Right renal pelvis (tissue), 4 donors: ENCODE measurements at places on chromosomes 12 and 14.
A peak's percentile ranks its signal among the peaks of the same experiment; 100 is the strongest.

DNA sequence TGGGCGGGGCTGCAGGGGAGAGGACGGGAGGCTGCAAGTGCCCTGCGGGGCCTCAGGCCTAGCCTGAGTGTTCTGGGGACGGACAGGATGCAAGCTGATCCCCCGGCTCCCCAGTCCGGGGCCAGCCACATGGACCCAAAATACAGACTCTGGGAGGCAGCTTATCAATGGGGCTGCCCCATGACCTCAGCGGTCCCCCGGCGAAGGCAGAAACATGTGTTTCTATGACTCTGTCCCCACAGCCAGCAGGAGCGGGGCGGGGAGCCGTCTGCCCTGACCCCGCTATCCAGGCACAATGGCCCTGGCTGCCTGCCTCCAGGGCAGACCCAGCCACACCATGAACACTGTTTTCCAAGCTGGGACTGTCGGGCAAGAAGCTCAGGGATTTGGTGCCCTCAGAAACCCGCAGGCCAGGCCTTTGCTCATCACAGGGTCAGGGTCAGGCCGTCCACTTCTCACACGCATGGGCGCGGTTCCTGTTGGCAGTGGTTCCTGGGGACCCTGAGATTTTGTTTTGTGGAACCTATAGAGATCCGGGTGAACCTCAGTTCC, 75.0 kb downstream of the RFLNA start:
- no peak for DNase-seq

GRCh38 chr12:48379794-48380193, 29.1 kb upstream of the ZNF641 start:
- DNase-seq: no peak

- no peak for DNase-seq
Observed at GRCh38 chr12:99619389-99620158, 28.0 kb upstream of the GARIN6 start.

DNA sequence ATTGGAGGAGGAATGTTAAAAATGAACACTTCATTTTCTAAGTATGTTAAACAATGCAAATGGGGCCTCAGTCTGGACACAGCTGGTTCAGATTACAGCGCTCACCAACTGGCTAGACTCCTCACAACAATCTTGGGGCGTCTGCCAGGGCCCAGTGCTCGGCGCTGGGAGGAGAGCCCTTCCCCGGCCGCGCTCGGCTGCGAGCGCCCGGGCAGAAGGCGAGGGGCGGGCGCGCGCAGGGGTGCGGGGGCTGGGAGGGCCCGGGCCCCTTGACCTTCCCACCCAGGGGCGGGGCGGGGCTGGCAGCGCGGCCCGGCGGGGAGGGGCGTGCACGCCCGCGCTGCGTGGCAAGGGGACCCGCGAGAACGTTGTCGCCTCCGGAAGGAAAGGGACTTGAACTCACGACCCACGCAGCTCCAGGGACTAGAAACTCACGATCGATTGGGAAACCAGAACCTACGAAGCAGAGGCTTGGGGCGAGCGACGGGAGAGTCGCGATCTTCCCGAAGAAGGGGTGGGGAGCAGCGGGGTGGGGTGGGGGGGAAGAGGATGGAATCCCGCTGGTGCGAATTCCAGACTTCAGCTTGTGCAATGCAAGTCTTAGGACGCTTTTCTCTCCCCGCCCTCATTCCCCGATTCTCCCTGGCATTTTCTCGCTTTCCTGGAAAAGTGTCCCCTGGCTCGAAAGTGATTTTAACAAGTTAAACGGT, at the start of gene FBLN5:
TSS of gene FBLN5 (minus strand) at position 220 of the 710 bp plus-strand sequence. CDS start 465 bp downstream, outside the sequence.
- DNase-seq: peak; percentile 59
